A673 (cell line): ENCODE measurements at places on chromosomes 6 and 20. TPM values are rescaled to one million over a fixed set of nuclear protein-coding genes. Genes with fewer than 3 reads are reported as not detected.

The CCN6 gene
- not detected in 2 replicates for total RNA-seq

- DNase-seq, result no peak
Measured at GRCh38 chr6:71324194-71324785, 35.7 kb downstream of the OGFRL1 start.

GRCh38 chr6:166488076-166488685, 98.3 kb downstream of the RAMACL start:
- DNase-seq, result peak; percentile 94

DNA sequence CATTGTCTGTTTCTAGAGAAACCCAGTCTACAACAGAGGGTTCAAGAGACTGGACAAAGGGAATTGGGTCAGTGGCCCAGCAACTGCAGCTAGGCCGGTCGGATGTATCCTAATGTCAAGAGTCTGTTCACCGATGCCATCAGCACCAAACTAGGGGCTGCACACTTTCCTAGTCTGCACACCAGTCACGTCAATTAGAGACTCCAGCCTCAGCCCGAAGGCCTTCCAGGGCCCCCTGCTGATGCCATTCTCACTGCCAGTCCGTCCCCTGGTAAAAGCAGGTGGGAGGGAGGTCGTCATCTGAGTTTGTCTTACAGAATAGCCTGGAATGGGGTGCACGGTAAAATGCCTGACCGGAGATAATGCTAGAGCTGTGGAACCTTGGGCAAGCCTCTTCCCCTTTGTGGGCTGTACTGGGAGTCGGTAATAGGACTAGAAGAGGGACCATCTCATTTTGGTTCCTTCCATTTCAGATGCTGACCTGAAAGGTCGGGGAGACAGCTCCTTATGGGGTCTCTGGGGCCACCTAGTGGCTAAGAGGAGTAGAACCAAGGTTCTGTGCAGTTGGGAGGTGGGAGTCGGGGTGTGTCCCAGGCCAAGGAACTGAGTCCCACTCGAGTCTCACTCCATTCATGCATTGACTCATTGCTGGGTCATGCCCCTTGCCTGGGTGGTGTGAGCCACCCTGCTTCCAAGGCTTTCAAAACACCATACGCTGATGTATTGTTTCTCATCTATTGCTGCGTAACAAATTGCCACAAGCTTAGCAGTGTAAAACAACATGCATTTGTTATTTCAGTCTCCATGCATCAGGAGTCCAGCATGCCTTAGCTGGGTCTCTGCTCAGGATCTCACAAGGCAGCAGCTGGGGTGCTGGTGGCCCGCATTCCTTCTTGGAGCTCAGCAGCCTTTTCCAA, 5.1 kb downstream of the SOX12 start:
- DNase-seq, result peak; percentile 83
